Activated naive CD4-positive, alpha-beta T cell treated with anti-CD3 and anti-CD28 coated beads, Interleukin-2, amount 50 U/mL, for 16 hours (primary cell): ENCODE measurements at places on chromosomes 2 and 18.

GRCh38 chr2:198134293-198134955 is 330.0 kb downstream of the PLCL1 start:
- no peak for DNase-seq

- DNase-seq, result no peak
These were observed 121.8 kb downstream of the DSC3 start for GRCh38 chr18:30920757-30921156.

DNA sequence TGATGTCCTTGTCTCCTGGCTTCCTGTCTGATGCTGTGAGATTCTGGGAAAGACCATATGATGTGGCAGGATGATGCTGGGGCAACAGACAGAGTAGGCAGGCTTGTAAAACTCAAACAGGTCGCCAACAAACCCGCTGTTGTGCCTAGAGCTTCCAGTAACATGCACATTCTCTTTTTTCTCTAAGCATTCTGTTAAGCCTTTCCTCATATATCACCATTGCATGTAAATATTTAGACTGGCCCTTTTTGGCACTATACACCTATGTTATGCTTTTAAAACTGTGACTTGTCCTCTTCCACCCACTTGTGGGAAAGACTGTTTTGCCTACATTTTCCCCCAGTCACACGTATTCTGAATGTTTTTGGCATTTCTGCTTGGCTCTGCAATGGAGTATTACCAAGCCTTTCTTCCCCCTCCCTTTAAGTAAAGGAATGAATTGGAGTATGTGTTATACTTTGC is 250.4 kb upstream of the TANK start:
- no peak for DNase-seq

DNA sequence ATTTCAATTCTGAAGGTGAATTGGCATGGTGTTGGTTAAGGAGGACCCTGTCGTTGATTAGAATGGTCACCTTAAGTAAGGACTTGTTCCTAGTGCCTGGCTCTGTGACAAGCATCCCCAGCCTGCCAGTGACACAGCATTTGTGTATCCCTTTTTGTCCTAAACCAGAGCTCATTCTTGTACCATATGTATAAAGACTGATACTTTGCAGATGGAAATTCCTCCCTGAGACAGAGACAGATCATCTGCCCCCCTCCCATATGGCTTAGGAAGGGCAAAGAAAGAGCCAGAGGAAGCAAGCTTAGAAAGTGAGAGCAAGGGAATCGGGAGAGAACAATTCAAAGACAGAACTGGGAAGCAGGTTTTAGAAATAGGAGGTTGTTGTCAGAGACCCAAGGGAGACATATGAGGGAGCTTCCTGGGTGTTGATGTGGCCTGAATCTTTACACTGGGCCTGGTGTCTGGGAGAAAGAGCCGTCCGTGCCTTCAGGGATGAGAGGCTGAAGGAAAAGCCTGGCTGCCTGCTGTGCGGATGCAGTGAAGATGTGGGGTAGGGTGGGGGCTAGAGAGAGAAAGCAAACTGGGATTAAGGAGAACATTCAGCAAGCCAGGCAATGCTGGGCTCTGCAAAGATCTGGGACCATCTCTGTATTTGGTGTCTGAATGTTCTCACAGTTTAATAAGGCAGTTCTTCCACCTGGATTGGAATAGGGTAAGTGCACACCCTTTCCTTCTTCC is 13.2 kb upstream of the CHRNA1 start:
- DNase-seq, result no peak

DNA sequence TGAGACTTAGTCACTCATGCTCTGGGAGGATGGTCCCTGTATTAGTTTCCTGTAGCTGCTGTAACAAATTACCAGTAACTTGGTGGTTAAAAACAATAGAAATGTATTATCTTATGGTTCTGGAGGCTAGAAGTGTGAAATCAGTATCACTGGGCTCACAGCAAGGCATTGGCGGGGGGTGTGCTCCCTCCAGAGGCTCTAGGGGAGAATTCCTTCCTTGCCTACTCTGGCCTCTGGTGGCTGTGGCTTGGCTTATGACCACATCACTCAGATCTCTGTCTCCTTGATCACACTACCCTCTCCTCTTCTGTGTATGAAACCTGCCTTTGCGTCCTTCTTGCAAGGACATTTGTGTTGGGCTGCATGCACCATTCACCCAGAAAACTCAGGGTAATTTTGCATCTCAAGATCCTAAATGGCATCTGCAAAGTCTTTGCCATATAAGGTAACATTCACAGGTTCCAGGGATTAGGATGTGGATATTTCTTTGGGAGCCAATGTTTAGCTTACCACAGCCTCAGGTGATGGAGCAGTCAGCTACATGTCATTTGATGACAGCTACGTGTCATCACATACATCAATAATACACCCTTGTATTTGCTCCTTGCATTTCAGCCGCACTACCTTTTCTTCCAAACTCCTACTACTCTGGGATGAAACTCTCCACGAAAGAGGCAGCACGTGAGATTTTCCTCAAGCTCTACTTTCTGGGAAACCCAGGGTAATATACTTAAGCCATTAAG is 49.6 kb upstream of the POU3F3 start:
- no peak for DNase-seq
